Fibroblast of upper back skin (primary cell): ENCODE measurements at places on chromosomes 13 and 19.

DNA sequence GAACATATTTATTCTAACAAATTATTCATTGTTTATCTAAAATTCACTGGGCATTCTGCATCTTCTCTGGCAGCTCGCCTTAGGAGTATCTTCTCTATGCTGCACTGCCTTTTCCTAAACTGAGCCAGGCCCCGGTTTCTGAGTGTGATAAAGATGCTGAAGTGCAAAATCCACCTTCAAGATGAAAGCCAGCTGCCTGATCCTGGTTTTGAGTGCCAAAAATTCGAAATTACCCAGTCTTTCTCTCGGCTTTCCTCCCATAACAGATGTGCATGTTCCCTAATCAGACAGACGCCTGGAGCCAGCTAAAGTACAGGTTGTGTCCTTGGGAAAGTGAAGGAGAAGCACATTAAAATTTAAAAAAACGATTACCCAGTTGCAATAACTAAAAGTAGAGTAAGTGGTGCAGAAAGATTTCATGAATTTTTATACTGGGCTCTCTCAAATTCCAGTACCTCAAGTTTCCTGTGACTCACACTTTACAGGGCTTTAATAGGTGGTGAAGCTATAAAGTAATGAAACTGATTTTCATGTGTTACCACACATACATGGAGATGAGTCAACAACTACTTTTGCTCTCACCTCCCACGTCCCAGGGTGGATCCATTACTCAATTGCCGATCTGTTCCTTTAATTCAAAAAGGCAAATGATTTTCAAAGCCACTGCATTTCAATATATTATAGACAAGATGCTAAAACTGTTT, 65.0 kb upstream of the GTF2F2 start:
- peak; percentile 94 for DNase-seq

DNA sequence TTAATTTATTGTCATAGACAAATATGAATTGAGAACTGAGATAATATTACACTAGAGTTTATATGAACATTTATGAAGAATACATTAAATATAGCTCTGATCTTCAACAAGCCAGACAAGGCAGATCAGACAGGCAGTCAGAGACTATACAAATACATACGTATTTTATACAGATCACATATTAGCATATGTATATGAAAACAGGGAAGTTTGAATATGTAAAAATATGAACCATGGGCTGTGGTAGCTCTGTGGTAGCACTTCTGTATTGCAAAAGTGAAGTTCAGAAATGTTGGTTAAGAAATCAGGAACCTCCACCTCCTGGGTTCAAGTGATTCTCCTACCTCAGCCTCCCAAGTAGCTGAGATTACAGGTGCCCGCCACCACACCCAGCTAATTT, 20.7 kb downstream of the GPR180 start:
- DNase-seq = no peak

GRCh38 chr19:1956868-1957492, 16.0 kb downstream of the CSNK1G2 start:
- no peak for DNase-seq

- DNase-seq = no peak
These were observed 8.6 kb upstream of the FKRP start for GRCh38 chr19:46737298-46737654.

DNA sequence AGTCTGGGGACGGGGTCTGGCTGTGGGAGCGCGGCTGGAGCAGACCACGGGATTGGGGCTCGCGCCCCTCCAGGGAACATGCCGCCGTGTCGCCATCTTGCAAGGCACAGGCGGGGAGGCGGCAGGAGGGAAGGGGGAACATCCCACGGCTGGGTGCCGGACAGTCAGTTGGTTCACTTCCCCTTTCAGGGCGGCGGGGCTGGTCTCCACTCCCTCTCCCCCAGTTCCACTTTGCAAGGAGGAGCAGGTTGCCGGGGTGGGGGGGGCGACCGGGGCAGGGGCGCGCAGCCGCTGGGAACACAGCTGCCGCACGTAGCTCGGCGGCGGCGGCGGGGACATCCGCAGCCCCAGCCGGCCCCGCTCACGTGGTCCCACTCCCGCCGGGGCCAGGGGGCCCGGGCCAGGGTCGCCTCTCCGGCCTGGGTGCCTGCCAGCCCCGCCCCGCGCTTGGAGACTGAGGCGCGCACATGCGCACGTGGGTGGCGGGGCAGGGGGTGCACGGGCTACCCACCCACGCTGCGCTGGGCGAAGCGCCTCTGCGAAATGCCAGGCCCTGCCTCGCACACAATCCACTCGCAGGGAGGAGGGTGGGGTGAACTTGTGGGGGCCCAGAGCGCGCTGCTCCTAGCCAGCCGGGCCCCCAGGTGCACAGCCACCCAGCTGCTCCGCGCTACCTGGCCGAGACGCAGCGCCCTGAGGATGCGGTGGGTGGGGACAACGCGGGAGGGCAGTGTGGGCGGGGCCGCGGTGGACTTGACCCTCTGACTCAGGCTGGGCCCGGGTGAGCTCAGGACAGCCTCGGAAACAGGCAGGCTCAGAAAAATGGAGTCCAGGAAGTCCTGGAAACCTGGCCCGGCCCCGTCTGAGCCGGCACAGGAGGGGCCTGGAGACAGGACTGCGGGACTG, 6.4 kb downstream of the KLF16 start:
- DNase-seq = peak; percentile 65

DNA sequence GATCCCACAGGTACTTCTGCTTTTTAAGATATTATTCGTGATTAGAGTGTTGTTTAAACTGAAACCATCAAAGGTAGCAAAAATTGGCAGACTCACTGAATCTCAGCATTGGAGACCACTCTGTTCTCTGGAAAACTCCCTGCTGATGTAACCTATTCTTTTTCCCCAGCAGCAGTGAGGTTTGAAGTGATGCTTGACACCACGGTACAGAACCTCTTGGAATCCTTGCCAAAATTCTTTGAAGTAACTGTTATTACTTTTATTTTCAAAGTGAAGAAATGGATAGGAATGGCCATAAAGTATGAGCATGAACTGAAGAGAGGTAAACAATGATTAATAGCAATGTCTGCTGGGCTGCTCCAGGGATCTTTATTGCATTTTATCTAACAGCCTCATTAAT, 66.4 kb upstream of the KL start:
- DNase-seq = no peak

DNA sequence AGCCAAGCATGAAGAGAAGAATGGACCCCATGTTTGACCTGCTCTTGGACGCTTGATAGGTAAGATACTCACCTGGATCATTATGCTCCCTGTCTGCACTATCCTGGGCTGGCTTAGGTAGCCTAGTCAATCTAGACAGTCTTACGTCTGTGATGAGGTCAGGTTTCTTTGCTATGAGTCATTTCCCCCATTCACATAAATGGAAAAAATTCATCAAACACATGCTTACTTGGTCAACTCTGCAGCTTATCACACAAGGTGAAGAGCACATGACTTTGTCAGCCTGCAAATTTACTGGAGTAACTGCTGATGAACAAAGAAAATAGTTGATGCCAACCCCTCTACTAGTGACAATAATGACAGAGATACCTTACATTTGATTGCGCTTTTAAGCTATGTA, 170.0 kb downstream of the NUFIP1 start:
- DNase-seq = peak; percentile 79

DNA sequence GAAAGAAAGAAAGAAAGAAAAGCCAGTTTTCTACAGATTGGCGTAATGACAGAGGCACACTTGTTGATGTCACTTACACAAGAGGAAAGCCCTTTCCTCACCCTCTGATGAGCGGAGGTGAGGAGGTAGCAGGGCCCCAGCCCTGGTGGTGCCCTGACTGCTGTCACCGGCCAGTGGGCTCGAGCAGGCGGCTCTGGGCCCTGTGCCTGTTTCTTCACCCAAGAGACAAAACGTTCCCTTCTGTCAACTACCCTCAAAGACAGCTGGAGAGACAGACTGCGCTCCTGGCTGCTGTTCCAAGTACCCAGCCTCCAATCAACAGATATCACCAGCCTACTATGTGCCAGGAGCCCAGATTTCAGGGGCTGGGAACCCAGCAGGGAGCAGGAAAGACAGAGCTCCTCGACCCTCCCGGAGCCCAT, 10.1 kb downstream of the EPS15L1 start:
- DNase-seq = no peak

GRCh38 chr13:98672947-98673613, 79.4 kb downstream of the SLC15A1 start:
- DNase-seq = peak; percentile 70

DNA sequence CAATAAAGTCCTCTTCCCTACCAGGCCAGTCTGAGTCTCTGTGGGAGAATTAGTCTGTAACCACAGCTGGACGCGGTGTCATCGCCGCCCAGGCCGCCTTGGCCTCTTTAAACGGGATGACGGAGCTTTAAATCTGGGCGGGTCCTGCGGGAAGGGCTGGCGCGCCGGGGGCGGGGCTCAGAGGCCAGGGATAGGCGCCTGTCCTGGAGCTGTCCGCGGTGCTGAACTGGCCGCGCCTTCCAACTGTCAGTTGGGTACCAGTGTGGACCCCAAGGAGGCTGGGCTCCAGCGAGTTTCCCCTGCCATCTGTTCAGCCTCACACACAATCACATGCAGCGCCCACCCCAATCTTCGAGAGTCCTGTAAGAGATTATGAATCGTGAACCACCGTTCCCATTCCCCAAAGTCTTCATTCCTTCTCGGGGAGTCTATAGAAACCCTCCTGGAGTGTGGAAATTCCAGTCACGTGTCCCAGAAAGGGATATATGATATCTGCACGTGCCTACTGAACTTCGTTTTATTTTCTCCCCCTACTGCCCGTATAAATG, 11.5 kb downstream of the APLP1 start:
- DNase-seq = peak; percentile 83

- DNase-seq = no peak
These were observed 14.0 kb downstream of the GP6 start for GRCh38 chr19:55024111-55024510.

GRCh38 chr13:73585236-73585635, 526.4 kb downstream of the KLF5 start:
- DNase-seq = no peak

DNA sequence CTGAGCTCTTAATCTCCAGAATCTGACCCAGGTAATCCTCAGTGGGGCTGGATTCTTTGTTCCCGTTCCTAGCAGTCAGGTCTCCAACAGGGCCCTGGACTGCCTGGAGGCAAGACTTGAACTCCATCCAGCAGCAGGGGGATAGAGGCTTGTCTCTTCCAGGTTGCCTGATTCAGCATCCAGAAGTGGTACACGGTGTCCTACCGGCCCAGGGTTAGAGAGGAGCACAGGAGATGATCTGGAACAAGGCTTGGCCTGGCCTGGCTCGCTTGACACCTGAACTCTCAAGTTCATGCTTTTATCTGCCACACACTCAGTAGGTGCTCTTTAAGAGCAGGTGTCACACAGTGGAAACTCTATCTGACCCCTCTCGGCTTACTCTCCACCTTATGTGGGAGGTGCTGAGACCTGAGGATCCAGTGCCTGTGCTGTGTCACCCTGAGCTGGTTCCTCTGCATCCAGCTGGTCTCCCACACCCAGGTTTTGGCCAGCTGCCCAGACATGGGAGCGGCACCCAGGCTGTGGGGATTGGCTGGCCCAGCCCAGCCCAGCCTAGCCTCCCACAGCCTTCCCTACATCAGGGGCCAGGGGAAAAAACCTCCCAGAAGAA, at the start of gene CYP4F3:
TSS of gene CYP4F3 (plus strand) at position 604 of the 610 bp plus-strand sequence. CDS start 519 bp downstream, outside the sequence.
- DNase-seq = no peak

DNA sequence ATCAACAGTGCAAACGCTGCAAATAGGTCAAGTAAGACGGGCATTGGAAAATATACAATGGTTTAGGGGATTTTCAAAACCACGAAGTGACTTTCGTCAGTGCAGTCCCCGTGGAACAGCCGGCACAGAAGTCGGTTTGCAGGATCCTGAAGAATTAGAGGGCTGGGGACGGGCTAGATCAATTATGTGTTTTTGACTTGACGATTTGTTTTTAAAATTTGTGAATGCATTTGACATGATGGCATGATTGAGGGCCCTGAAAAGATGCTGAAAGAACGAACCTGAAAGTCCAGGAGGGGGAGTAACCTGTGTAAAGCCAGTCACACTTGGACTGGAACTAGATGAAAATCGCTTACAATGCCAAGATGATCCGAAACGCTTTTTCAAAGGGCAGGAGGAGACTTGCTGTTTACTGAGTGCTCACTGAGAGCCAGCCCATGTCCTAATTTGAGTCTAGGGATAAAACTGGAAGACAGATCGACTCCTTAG, 8.9 kb upstream of the DGKH start:
- no peak for DNase-seq

GRCh38 chr19:7492142-7492541, 3.3 kb upstream of the PEX11G start:
- no peak for DNase-seq

DNA sequence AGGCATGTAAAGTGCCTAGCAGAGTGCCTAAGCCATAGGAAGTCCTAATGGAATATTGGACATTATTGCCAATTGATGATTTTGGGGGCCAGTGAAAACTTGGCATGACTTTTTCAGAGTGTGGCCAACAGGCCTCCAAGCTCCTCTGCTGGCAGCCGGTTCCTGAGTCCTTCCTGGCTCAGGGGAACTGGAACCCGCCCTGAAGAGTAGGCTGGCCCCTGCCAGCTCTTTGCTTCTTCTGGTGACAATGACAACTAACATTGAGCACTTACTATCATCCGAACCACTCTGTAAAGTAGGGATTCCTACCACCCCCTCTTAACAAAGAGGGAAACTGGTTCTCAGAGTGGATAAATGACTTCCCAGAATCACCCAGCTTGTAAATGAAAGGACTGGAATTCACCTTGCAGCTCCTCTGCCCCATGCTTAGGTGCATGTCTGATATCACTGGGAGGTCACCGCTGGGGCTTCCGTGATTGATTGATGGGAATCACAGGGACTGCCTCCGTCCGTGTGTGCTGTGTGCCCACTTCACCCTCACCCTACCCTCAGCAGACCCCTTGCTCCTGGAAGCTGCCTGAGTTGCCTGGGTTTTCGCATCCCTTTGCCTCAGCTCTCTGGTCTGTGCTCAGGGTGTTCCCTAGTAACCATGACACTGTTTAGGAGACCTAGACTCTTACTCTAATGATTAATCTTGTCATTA, 50.6 kb downstream of the TNFRSF19 start:
- no peak for DNase-seq

GRCh38 chr13:47216176-47216822, 319.4 kb upstream of the HTR2A start:
- DNase-seq = peak; percentile 54

DNA sequence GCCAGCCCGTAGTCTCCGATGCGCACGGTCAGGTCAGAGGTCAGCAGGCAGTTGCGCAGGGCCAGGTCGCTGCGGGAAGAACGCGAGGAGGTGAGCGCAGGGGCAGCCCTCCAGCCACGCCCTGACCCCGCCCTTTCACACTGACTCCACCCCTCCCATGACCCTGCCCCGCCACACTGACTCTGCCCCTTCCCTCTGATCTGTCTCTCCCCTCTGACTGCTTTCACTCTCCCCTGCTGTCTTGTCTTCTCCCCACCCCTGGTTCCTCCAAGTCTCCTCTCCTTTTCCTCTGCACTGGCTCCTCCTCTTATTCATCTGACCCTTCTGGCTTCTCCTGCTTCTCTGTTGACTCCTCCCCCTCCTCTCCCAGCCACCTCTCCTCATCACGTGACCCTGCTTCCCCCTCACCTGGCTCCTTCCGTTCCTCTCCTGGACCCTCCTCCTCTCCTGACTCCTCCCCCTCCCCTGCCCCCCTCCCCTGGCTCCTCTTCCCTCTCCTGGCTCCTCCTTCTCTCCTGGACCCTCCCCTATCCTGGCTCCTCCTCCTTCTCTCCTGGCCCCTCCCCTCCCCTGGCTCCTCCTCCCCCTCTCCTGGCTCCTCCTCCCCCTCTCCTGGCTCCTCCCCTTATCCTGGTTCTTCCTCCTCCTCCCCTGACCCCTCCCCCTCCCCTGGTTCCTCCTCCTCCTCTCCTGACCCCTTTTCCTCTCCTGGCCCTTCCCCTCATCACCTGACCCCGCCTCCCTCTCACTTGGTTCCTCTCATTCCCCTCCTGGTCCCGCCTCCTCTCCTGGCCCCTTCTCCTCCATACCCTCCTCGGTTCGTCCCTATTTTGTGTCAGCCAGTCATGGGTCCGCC, 9.9 kb downstream of the LMTK3 start:
- no peak for DNase-seq
